ENCODE measurements at places on chromosomes 7 and 10.

DNA sequence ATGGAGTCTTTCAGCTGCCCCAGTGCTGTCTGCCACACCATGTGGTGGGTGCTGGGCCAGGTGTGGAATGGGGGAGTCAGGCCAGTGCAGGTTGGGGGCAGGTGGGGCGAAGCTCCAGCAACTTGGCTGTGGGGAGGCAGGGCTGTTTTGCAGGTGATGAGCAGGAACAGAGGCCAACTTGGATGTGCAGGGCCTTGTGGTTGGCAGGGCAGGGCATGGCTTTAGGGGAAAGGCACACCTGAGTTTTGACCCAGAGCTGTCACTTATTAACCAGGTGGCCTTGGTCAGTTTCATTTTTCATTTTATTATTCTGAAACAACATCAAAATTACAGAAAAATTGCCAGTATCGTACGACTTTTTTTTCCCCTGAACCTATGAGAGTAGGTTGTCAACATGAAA lies 1.1 kb upstream of the SFTPA2 start:
- no peak for DNase-seq

DNA sequence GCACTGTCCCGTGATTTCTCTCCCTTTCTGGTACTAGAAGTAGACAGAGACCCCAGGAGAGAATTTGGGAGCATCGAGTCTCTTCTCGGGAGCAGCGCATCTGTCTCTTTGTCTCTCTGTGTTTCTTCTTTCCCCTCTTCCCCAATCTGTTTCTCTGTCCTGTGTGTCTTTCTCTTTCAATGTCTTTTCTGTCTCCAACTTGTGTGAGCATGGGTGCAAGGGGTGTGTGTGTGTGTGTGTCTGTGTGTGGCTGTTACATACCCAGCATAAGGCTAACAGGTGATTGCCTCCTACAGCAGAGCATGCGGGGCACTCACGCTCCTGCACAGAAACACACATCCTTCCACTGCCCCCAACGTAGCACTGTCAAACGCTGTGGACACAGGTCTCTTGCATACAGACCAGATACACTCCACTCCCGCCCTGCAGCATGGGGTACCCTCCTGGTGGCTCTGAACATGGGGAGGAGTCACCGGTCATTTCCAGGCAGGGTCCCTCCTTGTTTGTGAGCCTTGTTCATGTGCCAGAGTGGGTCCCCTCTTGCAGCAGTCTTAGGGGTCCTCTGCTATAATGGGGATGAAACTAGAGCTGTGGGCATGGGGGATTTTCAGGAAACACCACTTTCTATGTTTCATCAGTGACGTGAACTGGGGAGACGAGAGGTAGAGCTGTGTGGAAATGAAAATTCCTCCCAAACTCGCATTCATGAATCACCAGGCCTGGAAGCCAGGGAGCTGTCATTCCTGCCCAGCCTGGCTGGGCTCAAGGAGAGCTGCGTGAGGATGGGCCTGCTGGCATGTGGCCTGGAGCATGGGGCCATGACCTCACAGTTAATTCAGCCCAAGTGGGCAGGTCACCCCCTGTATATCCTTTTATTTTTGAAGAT lies 980 bp downstream of the ADAMTS14 start:
- DNase-seq, result no peak

DNA sequence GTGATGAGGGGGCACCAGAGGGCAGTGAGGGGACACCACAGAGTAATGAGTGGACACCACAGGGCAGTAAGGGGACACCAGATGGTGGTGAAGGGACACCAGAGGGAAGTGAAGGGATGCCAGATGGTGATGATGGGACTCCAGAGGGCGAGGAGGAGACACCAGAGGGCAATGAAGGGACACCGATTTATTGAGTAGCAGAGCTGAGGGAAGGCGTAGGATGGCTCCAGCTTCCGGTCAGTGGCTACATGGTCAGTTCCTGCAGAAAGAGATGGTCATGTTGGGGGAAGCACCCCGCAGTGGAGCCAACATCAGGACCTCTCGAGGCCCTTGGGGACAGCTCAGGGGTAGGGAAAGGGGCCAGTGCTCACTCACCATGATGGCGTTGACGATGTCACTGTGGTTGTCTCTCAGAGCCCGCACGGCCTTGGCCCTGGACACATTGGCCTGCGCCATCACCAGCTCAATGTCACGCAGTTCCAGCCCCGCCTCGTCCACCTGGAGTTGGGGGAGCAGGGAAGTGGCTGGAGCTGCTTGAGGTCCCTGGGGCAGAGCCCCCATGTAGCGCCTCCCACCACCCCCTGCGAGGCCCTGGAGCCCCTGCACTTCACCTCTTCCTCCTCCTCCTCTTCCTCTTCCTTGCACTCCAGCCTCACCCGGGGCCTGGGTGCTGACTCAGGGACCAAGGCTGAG lies 8.4 kb downstream of the NACAD start:
- no peak for DNase-seq

GRCh38 chr10:63716016-63716580 lies 194.9 kb downstream of the REEP3 start:
- DNase-seq, result no peak

DNA sequence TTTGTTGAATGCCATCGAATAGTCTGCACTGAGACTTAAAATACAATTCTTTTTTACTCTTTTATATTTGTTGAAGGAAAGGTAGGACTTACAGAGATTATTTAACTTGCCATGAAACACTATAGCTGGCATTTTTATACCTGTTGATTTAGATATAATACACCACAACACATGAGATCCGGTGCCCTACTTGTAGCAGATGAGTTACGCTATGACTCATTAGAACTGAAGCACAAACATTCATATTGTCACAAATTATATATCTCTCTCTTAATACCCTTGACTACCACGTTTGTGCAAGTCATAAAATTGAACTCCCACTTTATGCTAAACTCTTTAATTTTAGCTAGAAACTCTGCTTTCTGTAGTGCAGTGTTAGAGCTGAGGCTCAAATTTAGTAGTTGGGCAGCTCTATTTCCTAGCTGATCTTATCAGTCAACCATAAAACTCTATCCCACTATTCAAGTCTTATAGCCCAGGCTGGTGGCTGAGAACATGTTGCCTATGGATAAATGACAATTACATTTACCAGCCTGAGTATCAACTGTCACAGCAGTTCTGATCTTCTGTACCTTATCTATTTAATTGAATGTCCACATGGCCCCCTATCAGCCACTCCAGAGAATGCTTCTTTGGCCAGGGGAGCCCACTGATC lies 137.4 kb upstream of the SEMA3D start:
- no peak for DNase-seq

DNA sequence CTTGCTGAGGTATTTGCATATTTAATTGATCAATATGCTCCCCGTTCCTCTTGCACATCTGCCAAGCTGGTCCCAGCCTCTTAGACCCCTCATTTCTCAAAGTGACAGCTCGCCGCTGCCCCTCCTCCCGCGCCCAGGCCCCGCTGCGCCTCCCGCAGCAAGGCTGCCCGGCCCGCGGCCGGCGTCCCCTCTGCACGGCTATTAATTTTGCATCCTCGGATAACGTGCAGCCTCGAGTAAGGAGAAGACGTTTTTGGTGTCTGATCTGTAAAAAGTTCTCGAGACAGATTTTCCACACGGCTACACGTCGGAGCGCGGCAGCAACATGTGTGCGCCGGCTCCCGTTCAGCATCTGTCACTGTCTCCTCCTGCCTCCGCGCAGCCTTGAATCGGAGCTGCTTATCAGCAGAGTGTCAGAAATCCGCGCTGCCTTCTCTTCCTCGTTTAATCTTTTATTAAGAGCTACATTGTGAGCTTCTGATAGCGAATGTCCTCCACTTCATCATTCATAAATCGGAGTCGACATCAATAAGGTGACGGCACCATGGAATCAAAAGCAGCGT lies 65.3 kb downstream of the EBF3 start:
- DNase-seq, result no peak

DNA sequence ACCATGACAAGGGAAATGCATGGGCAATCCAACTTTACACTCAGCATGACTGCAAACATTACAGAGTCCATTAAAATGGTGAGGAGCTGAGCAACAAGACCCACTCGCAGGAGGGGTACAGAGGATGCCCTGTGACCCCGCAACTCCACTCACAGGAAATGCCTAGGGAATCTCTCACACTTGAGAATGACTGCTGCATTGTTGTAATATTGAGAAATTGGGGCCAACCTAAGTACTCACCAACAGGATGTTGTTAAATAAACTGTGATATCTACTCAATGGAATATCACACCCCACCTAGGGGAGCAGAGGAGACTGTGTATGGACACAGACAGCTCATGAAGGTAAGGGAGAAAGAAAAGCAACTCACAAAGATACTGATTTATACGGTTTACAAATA lies 53.4 kb upstream of the CAMK2B start:
- no peak for DNase-seq

DNA sequence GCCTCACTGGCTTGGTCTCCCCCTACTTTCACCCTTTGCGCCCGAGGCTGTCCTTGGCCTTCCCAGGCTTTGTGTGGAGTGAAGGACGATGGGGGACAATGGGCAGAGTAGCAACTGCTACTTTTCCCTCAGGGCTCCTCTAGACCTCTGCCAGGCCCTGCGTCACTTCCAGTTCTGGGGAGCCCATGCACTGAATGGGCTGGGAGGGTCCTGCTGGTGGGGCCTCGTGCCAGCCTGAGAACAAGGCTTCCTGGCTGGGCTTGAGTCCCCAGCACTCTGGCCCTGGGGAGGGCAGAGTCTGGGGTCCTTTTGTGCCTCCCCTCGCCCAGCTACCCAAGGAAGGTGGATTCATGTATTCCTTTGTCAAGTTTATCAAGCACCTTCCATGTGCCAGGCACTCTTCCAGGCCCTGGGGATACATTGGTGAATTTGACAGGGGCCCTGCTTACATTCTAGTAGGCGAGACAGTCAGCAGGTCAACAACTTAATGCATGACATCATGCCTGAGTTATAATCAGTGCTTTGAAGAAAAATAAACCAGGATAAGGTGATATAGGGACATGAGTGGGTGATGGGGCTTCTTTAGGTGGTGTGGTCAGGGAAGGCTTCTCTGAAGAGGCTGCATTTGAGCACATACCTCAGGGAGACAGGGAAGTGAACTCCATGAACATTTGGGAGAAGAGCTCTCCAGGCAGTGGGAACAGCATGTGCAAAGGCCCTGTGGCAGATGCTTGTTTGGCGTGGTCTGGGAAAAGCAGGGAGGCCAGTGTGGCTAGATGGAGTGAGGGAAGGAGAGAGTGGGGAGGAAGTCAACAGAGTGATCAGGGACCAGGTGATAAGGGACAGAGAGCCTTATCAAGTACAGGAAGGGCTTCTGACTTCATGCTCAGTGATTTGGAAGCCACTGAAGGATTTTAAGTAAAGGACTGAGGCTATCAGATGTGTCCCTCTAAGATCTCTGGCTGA lies 14.1 kb downstream of the ZMIZ1 start:
- no peak for DNase-seq

- no peak for DNase-seq
These were observed 673 bp upstream of the ST8SIA6 start for GRCh38 chr10:17455015-17455520.

DNA sequence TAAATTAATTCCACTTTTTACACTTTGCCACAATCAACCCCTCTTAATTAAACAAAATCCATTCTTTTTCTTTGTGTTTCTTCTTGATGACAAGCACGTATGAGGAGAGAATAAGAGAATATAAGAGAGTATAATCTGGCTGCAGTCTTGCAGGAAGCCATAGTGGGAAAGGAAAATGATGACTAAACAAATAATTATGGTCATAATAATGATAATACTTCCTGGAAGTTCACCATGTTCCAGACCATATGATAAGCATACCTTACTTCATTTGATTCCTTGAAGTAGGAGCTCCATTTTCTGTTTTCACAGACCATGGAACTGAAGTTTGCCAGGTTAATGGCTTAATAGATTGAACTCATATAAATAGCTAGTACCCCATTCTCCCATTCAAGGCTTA lies 237.8 kb downstream of the SEMA3D start:
- no peak for DNase-seq

DNA sequence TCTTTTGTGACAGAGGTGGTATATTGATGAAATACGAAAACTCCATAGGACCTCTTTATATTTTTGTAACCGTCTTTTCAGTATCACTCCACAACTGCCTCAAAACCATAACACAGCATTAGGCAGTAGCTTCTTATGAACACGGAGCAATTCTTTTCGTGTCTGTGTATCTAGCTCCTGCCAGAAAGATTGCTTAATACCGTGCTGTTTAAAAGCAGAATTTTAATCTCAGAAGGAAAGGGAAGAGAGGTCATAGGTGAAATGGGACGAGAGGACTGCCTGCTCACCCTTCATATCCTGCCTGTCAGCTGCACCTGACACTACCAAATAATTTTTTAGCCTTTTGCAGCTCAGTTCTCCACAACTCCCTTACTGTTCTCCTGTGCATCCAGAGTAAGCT lies 200.7 kb downstream of the DNAH11 start:
- DNase-seq, result no peak

- no peak for DNase-seq
These were observed 26.8 kb upstream of the C10orf53 start for GRCh38 chr10:49652421-49653272.

- no peak for DNase-seq
These were observed 442.1 kb upstream of the C7orf33 start for GRCh38 chr7:148148456-148148855.

DNA sequence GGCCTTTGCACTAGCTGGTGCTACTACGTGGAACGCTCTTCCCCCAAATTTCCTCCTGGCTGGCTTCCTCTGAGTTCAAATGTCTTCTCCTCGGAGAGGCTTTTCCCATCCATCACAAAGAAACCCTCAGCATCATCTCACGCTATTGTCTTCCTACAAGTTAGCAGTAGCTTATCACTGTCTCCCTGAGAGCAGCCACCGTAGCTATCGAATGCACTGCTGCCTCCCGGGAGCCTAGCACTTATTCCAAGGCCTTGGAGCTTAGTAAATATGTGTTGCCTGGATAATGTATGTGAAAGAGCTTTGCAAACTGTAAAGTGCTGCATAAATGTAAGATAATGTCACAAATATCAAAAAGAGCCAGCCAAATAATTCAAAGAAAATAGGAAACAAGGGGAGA lies 124.4 kb downstream of the KCNMA1 start:
- DNase-seq, result no peak

- no peak for DNase-seq
These were observed 504.2 kb upstream of the PHF14 start for GRCh38 chr7:10469476-10469875.

DNA sequence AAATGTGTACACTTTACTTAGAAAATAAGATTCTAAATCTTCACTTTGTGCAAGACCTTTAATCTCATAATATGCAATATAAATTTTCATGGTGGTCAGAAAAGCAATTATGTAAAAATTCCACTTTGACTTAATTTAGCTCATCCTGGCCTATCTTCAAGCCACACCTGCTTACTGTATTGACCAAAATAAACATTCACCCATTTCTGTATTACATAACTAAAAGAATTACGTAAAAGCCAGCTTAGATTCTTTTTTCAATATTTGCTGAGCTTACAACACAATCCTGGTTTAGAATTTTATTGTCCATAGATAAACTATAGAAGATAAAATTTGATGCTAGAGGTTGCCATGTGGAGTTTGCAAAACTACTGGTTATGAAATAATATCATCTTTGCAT lies 172.9 kb upstream of the GRM3 start:
- DNase-seq, result no peak

- no peak for DNase-seq
These were observed 225.4 kb upstream of the TMEM72 start for GRCh38 chr10:44685747-44686146.

GRCh38 chr10:32072025-32072800 lies 16.0 kb upstream of the KIF5B start:
- no peak for DNase-seq
